ENCODE measurements at places on chromosomes 6 and 20.

DNA sequence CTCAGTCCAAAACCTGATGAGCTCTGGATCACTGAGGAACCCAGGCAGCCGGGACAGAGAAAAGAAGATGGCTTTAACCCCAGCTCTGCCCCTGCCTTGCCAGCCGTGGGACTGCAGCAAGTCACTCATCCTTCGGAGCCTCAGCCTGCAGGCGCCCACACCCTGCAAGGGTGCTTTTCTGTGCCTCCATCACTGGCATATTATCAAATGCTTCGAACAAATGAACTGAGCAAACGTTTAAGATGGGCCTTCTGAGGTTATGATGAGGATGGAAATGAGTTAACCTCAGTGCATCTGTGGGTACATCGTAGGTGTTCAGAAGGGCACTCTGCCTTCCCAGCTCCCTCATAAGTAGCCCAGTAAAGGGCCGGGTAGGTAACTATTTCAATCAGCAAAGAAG is 79.0 kb downstream of the NFATC2 start:
- no peak for DNase-seq

DNA sequence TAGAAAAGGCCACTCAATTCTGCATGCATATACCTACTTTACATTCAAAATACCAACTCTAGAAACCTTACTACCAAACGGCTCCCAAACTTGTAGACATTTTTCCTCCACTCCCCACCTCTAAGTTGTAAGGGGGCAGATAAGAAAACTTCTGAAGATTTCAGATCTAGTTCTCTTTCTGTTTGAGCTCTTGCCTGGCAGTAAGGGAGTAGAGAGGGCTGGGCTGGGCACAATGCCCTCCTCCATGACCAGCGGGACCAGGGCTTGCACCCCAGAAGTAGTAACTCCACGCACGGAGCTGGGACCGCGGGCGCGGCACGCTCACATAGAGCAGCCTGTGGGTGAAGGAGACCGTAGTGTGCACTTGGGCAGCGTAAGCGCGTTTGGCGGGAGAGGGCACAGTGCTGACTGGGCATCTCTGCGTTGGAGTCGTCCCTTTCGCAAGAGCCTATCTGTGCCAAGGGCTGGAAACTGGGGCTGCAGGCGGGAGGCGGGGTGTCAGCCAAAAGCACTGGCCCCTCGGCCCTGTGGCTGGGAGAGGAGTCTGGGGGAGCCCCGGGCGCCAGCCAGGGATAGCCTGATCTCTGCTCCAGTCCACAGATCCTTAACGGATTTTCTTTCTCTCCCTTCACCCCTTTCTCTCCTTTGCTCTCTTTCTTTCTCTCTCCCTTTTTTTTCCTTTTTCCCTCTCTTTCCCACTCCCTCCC is 32.4 kb downstream of the PHACTR1 start:
- no peak for DNase-seq

DNA sequence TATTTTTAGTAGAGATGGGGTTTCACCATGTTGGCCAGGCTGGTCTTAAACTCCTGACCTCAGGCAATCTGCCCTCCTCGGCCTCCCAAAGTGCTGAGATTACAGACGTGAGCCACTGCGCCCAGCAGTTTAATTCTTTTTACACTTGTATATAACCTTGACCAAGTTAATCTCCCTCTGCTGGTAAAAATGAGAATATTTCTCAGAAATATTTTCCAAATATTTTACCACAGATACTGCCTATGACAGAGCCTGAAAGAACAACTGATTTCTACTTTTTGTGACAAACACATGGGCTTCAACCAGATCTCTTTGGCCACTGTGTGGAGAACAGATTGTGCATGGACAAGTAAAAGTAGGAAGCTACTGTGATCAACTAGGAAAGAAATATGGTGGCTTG is 21.2 kb upstream of the NHSL1 start:
- no peak for DNase-seq

GRCh38 chr6:143965503-143966171 is 42.4 kb downstream of the PLAGL1 start:
- DNase-seq: no peak

GRCh38 chr20:40497899-40498691 is 190.9 kb downstream of the MAFB start:
- DNase-seq: no peak

GRCh38 chr6:169785566-169785965 is 34.1 kb downstream of the ERMARD start:
- no peak for DNase-seq

- DNase-seq: no peak
Measured at GRCh38 chr20:23128461-23129125, 42.5 kb upstream of the CD93 start.

GRCh38 chr6:100228437-100228833 is 234.4 kb upstream of the MCHR2 start:
- no peak for DNase-seq

DNA sequence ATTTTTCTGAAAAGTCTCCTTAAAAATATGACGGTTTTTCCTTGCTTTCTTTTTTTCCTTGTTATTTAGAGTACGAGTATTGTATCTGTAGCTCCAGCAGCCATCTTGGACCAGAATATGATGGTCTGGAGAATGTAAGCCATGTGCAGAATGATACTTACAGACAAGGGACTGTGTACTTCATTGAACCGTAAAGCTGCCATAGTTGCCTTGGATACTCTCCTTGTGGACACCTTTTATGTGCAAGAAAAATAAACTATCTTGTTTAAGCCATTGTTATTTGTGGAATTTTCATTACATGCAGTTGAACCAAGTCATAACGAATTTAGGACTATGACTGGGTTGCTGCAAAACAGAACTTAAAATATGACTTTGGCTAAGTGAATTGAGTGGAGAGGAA is 485.8 kb upstream of the CITED2 start:
- DNase-seq: no peak

- DNase-seq: no peak
Measured at GRCh38 chr20:40592941-40593340, 96.1 kb downstream of the MAFB start.

DNA sequence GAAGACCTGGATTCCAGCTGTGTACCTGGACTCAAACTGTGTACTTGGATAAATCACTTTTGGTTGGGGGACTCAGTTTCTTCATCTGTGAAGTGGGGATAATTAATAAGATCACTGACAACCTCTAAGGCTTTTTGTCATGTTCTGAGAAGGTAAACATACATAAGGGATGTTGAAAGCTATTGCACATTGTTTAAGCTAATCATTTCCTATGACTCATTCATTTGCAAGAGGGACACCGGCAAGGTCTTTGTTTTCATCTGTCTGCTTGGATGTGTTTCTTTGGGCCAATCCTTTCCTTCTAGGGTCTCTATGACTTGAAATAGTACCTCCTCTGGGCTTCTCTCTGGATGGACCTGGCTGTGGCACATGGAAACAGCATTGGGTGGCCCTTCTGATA is 6.8 kb downstream of the PROKR2 start:
- DNase-seq: no peak

- no peak for DNase-seq
Measured at GRCh38 chr6:30267423-30267822, 54.2 kb upstream of the TRIM26 start.

DNA sequence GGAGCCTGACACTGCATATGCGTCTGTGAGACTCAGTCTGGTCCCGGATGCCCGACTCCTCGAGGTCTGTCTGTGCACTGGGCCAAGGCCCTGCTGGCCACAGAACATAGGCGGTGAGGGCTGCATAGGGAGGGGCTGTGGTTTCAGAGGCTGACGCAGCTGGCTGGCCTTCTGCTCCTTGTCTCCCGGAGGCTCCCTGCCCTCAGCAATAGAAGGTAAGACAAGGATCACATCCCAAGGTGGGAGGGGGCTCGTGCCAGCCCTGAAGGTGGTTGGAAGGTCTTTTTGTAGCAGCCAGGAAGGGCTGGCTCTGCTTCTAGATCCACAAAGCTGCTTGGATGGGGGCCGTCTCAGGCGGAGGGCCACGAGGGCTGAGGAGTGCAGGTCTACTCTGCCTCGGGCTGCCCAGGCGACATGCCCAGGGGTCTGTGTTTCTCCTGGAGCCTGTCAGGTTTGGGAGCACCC is 239.8 kb upstream of the SULF2 start:
- DNase-seq: no peak

GRCh38 chr6:79446006-79446405 is 91.2 kb downstream of the LCA5 start:
- DNase-seq: no peak

DNA sequence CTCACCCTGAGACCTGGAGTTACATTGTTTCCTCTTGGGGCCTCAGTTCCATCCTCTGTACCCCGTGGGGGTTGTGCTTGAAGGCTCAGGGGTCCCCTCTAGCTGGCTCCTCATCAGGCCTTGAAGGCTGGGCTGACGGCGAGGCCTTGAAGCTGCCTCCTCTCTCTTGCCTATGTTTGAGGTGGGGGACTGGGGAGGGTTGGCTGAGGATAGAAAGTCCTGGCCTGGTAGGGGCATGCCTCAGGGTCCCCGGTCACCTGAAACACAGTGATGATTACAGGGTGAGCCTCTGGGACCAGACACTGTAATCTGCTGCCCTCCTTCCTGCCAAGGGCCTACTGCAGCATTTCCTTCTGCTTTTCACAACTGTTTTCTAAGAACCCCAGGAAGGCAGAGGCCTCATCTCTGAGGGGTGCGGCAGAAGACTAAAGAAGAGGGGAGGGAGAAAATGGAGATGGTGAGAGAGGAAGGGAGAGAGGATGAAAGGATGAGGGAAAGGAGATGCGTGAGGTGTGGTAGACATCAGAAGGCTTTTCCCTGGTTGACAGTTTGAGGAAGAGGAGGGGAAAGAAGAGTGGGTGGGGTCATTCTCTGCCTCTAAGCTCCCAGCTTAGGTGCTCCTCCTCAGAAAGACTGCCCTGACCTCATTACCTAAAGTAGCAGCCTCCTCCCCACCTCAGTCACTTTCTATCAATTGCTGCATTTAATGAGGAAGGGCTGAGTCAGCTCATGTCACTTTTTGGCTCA is 29.7 kb downstream of the VEGFA start:
- no peak for DNase-seq

- no peak for DNase-seq
Measured at GRCh38 chr6:159826968-159827647, 27.0 kb downstream of the PNLDC1 start.

GRCh38 chr6:84766799-84767525 is 2.6 kb upstream of the TBX18 start:
- no peak for DNase-seq

DNA sequence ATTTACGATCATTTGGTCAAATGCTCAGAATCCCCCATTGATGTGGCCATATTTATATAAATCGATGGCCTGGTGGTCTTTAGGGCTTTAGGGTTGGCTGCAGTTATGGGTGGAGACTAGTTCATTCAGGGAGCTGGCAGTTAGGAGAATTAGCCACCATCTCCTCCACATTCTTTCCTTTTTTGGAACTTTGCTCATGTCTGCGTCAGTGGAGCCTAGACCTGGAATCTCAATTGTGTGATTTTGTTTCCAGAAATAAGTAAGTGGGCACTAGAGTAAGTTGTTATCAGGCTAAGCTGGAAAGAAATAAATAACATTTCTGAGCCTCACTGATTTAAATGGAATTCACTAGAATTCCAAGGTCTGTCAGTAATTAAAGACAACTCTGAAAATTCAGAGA is 29.0 kb upstream of the ELOVL5 start:
- no peak for DNase-seq

DNA sequence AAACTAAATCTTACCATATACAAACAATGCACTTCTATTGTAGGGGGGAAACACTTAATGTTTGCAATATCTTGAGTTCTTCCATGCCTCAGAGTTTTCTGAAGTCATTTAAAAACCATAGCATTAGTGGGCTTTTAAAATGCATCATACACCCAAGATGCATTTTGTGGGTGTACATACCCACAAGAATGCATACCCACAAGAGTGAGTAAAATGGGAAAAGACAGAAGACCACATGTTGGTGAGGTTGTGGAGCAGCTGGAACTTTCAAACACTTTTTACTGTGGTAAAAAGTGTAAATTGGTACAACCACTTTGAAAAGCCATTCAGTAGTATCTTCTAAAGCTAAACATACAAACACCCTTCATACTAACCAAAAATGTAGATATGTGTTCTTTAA is 57.5 kb downstream of the CYB5R4 start:
- DNase-seq: no peak

- DNase-seq: no peak
Measured at GRCh38 chr6:77354581-77354980, 108.7 kb downstream of the HTR1B start.

- no peak for DNase-seq
Measured at GRCh38 chr6:5550631-5551030, 289.3 kb downstream of the FARS2 start.

- no peak for DNase-seq
Measured at GRCh38 chr6:67285770-67286495, 1349.1 kb upstream of the ADGRB3 start.

- no peak for DNase-seq
Measured at GRCh38 chr6:44620922-44621321, 233.4 kb downstream of the CDC5L start.

GRCh38 chr6:166437661-166438060 is 54.9 kb upstream of the MPC1 start:
- DNase-seq: no peak

All from naive thymus-derived CD8-positive, alpha-beta T cell (primary cell).